ENCODE measurements at places on chromosomes 16 and 17.

DNA sequence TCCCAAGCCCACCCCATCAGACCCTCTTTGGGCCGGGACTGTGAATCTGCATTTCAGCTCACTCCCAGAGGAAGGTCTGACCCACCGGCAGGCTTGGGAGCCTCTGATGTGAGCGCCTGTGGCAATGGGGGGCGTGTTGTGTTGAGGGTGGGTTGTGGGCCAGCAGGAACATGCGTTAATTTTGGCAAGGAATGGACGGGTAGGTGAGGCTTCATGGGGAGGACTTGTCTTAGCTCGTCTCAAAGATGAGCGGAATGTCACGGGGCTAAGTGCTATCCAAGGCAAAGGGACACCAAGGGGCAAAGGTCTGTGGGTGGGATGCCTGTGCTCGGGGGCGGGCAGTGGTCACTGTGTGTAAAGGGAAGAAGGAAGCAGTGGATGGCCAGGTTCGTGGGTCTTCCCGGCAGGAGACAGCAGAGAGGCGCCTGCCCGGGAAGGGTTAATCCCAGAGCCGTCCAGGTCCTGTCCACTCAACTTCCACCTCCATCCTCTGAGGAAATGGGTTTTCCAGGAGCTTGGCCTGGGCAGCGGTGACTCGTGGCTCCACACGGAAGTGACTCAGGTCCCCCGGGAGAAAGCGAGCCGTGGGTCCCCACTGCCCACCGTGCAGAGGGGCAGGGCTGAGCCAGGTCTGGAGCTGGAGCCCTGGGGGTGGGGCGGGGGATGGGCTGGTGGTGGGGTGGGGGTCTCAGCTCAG is 17.4 kb downstream of the ADGRG1 start:
- no peak for DNase-seq

DNA sequence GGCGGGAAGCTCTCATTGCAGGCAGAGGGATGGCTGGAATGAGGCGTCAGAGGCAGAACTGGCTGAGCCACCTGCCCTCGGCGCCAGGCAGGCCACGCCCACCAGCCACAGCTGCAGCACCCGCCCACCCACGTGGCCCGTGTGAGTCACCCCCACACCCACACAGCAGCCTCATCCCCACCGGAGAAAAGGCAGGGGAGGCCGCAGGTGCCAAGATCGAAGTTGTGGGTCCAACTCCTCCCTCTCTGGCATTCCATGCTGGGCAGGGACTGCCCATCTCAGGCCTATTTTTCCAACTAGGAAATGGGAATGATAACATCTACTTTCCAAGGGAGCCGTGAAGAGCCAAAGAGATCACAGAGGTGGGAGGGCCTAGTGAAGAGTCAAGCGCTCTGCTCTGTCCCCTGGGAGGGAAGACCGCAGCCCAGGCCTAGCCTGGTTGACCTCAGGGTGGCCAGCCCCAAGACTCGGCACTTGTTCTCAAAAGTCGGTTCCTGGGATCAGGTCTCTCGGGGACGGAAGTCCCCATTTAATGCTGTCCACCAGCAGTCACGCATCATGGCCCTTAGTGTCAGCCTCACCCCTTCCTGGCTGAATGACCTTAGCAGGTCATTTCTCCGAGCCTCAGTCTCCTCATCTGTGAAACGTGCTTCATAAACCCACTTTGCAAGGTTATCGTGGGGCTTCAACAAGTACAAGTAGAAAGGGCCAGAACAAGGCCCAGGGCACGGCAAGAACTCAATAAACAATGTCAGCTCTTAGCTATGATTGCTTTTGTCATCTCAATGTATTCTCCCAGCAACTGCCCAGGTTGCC is at the start of gene TRPV3:
Gene TRPV3 (minus strand): TSS at position 45 of the 816 bp plus-strand sequence. CDS start 2,962 bp downstream, outside the sequence.
- peak; percentile 60 for DNase-seq

DNA sequence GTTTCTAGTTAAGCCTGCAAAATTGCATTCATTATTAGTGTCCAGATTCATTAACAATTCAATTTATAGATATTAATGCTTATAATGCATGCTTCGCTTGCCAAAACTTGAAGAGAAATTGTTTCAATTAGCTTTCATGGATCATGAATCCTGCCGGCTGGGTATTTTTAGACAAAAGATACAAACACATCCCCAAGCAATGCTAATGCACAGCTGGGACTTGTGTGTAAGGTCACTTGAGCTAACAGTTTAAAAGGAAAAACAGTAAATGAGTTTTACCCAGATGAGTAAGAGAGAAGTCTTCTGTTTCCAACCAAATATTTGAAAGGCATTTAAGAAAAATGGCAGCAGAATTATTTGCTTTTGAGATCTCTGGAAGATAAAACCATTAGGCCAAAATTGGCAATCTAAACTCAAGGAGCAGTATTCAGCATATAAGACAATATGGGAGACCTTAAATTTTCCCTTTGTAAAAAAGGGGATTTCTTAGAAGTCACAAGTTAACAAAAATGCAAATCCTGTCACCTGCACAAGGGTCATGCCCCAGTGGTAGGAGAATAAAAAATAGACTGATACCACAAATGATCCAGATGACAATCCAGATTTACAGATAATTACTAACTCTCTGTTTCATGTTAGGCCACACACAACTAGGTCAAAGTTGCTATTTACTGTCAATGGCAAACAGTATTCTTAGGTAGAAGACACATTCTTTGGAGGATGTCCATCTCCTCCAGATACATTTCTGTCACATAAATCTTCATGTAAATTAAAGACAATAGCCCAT is 418.4 kb upstream of the PMFBP1 start:
- no peak for DNase-seq

DNA sequence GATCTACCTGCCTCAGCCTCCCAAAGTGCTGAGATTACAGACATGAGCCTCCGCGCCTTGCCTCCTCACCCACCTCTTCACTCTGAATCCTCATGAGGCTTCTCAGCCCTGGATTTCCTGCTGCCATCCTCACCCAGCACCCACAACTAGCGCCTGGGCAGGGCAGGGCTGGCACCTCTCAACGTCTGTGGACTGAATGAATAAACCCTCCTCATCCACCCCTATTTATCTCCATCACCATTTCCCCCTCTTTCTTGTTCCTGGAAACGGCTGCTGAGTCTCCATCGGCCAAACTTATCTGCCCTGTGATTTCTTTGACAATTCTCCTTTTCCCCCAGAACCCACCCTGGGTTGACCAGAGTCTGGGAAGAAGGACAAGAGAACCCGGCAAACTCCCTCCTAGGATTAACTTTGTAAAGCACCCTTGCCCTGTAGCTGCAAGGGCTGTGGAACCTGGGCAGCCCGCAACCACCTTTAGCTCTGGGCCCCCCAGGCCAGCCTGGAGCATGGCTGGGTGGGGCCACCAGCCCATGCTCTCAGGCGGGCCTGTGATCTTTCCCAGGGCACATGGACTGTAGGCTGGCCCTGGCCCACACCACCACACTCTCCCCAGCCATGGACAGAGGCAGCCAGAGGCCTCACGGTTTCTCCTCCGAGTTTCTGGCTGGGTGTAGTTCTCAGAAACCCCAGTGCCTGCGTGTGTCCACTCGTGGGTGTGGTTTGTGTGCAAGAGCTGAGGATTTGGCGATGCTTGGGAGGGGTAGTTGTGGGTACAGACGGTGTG is 2.4 kb downstream of the SPN start:
- peak; percentile 18 for DNase-seq

GRCh38 chr16:83494459-83494858 is 313.3 kb upstream of the HSBP1 start:
- DNase-seq: no peak

DNA sequence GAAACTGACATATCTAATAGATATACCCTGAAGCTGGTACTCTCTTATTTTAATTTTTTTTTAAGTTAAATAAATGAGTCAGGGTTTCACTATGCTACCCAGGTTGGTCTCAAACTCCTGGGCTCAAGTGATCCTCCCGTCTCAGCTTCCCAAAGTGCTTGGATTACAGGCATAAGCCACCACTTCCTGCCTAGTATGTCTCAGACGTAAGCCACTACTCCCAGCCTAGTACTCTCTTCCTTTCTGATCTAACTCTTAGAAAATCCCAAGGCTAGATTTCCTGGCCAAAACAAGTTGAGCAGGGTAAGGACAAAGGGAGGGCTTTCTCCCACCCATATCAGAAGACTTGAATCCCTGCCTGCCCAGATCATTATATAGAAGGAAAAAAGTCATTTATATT is 33.7 kb downstream of the HOXB1 start:
- no peak for DNase-seq

DNA sequence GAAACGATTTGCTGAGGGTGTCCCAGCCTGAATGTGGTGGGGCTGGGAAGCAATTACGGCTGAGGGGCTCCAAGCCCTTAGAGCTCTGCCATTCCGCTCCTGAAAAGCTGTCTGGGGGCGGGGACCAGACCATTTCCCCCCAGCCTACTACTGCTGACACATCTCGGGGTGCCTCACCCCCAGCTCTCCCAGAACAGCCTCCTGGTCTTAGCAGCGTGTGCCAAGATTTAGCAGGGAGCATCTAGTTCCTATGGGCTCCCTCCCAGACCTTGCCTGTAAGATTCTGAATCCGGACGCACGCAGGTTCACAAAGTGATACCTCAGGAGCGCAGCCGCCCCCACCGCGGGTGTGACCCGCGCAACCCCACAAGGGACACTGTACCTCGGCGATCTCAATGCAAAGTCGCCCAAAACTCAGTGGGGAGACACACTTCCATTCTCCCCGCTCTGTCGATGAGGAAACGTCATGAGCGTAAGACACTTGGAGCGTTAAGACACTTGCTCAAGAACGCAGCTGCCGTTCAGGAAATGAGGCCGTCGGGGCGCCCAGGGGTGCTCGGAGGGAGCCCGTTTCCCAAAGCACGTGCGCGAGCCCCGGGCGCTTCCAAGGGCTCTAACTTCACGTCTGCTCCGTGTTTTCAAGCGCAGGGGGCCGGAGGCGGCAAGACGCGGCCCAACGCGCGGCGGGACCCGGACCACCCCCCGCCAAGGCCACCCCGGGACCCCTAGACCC is 629 bp downstream of the GEMIN4 start:
- peak; percentile 53 for DNase-seq

- DNase-seq: peak; percentile 68
Measured at GRCh38 chr17:47693731-47694580, at the start of gene TBKBP1. Gene TBKBP1 (plus strand): TSS chr17:47694161. CDS start chr17:47696113, 1,952 bp downstream.

- no peak for DNase-seq
Measured at GRCh38 chr17:29238133-29238850, 8.4 kb upstream of the CRYBA1 start.

- DNase-seq: no peak
Measured at GRCh38 chr16:50270510-50271147, 4.3 kb downstream of the ADCY7 start.

DNA sequence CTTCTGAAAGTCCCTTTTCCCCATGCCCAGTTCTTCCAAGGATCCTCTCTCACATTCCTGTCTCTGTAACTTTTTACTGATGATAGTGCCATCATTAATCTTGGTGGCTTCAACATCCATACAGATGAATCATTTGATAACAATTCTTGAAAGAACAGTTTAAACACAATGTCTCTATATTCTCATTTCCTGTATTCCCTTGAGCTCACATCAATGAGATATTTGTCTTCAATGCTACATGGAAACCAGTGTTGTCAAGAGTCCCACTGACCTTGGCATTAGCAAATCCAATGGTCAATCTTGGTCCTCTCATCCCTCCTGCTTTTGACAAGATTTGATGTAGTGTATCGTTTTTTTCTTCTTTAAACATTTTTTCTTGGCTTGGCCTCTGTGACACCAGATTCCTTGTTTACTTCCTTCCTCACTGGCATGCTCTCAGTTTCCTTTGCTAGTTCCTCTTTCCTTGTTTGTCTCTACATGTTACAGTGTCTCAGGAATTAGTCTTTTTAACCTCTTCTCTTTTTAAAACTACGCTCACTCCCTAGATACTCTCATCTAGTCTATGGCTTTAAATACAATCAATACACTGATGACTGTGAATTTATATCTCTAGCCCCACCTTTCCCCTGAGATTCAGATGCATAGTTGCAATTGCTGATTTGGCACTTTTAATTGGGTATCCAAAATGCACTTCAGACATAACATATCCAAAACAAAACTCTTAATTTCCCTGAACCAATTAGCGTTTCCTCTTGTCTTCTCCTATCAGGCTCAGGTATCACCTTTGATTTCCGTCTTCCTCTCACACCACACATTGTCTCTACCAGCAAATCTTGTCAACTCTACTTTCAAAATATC is 134.0 kb downstream of the MYO1D start:
- no peak for DNase-seq

GRCh38 chr17:29401258-29401657 is 11.1 kb downstream of the TAOK1 start:
- DNase-seq: no peak

DNA sequence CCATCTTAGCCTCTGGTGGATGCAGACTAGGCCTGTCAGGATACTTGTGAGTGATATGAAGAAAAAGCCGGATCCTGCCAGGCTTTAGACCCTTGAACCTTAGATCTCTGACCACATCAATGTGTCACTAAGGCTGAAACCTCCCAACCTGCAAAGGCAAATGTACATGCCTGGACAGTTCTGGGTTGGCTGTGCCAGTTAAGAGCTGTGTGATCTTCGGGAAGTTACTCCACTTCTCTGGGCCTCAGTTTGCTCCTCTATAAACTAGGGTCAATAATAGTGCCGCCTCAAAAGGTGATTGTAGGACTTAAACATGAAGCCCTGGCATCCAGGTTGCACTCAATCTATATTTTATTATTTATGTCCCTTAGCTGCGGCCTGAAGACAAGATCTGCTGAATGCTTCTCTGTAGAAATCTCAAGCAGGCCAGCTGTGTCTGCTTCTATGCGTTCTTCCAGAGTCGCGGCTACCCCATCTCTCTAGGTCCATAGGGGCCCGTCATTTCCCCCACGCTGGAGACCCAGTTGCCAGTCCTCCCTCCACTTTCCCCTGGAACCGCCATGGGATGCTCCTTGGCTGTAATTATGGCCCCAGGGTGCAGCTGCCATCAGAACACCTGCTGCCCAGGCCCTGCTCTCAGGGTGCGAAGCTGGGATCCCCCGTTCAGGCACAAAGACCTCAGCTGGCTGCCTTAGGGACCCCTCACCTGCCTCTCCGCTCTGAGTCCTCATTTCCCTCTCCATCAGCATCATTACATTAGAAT is 50.2 kb downstream of the AKAP1 start:
- DNase-seq: no peak

DNA sequence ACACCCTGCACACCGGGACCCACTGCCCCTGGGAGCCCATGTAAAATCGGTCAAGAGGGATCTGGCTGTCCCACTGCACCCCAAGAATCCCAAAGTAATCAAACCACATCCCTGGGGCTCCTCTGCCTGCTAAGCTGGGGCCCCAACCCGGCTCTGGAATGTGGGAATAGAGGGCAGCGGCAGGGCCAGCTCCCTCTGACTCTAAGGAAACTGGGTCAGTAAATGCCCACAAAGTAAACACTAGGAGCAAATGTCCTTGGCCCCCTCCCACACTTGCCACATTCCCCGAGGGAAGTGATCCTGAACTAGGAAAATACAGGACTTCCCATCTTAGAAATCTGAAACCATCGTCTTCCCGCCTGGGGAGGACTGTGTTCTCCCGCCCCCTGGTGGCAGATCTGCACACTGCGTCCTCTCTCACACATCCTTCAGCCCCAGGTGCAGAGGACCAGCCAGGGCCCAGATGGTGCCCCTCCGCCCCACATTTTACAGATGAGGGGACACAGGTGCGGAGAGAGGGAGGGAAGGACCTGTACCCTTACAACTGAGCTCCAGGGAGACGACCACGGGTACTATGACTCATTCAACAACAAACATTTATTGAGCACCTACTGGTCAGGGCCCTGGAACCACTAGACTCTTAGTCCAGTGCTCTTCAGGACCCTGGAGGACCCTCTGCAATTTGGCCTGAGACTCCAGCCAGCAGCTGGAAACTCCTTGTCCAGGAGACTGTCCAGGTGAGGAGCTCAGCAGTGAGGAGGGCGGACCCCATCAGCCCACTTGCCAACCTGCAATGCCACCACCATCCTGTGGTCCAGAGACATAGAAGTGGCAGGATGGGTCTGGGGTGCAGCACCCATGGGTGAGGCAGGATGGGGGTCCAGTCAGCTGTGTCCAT is 10.1 kb downstream of the P3H4 start:
- peak; percentile 76 for DNase-seq
